Adipose tissue (tissue), 3 donors: ENCODE measurements at places on chromosomes 6 and 20. TPM values are rescaled to one million over a fixed set of nuclear protein-coding genes. Genes with fewer than 3 reads are reported as not detected.

The LCA5 gene
- 1.3 TPM for polyA plus RNA-seq

The CRISP2 gene
- polyA plus RNA-seq: not detected

The CPNE1 gene
- 146 TPM for polyA plus RNA-seq

The ITCH gene
- 8.3 TPM for polyA plus RNA-seq

The CTAGE9 gene
- 0.02 TPM for polyA plus RNA-seq

The C20orf144 gene
- 0.05 TPM for polyA plus RNA-seq

The ZC2HC1B gene
- not detected for polyA plus RNA-seq

The CDKAL1 gene
- 3.6 TPM for polyA plus RNA-seq

The PLA2G7 gene
- polyA plus RNA-seq: 0.74 TPM

The JPH2 gene
- 3.0 TPM for polyA plus RNA-seq

The SIRPA gene
- 36.2 TPM for polyA plus RNA-seq

The ZNF334 gene
- 2.3 TPM for polyA plus RNA-seq

The CLPSL1 gene
- polyA plus RNA-seq: not detected

The MMP24 gene
- polyA plus RNA-seq: 0.45 TPM

The HDGFL1 gene
- polyA plus RNA-seq: not detected

The BMP6 gene
- polyA plus RNA-seq: 3.1 TPM

The TLDC2 gene
- 0.10 TPM for polyA plus RNA-seq

The GUCA1A gene
- polyA plus RNA-seq: not detected

The PPP1R16B gene
- polyA plus RNA-seq: 6.8 TPM

The EPPIN gene
- not detected for polyA plus RNA-seq

The HSPA1L gene
- polyA plus RNA-seq: 1.0 TPM

The SMLR1 gene
- polyA plus RNA-seq: 0.07 TPM

The GNAS gene
- polyA plus RNA-seq: 949 TPM

The UBE2J1 gene
- polyA plus RNA-seq: 37.5 TPM

The HLA-DOA gene
- 3.3 TPM for polyA plus RNA-seq

The TINAG gene
- polyA plus RNA-seq: not detected

The HLA-DQA1 gene
- 47.9 TPM for polyA plus RNA-seq

The C20orf202 gene
- polyA plus RNA-seq: not detected

The APCDD1L gene
- 0.39 TPM for polyA plus RNA-seq

The SAMD3 gene
- polyA plus RNA-seq: 0.49 TPM

The MROH8 gene
- 3.6 TPM for polyA plus RNA-seq

The RSPH9 gene
- polyA plus RNA-seq: 0.22 TPM

The RIPOR2 gene
- polyA plus RNA-seq: 7.5 TPM

The IMPG1 gene
- 0.13 TPM for polyA plus RNA-seq

The NKAPL gene
- 3.0 TPM for polyA plus RNA-seq

The ZNF831 gene
- 0.22 TPM for polyA plus RNA-seq

The LHFPL5 gene
- polyA plus RNA-seq: not detected

The NDUFAF5 gene
- polyA plus RNA-seq: 16.0 TPM

The MCCD1 gene
- polyA plus RNA-seq: not detected

The THEMIS gene
- polyA plus RNA-seq: not detected

The IRF4 gene
- 1.3 TPM for polyA plus RNA-seq

The BPIFA1 gene
- polyA plus RNA-seq: not detected

The DEFB124 gene
- 0.20 TPM for polyA plus RNA-seq

The NOTCH4 gene
- polyA plus RNA-seq: 11.7 TPM

The AVP gene
- polyA plus RNA-seq: not detected

The HLA-DQB1 gene
- 43.3 TPM for polyA plus RNA-seq

The TUBB1 gene
- polyA plus RNA-seq: 0.10 TPM

The ARMC12 gene
- polyA plus RNA-seq: 0.56 TPM

The MYH7B gene
- 0.30 TPM for polyA plus RNA-seq

The MAS1 gene
- not detected for polyA plus RNA-seq

The PSORS1C2 gene
- not detected for polyA plus RNA-seq

The HLA-DOB gene
- 0.58 TPM for polyA plus RNA-seq

The BPIFB1 gene
- polyA plus RNA-seq: 0.39 TPM

The TP53TG5 gene
- 0.04 TPM for polyA plus RNA-seq

The CDH4 gene
- polyA plus RNA-seq: 0.11 TPM

The SESN1 gene
- polyA plus RNA-seq: 61.6 TPM

The TDRD6 gene
- 0.07 TPM for polyA plus RNA-seq

The FOXF2 gene
- polyA plus RNA-seq: 2.1 TPM

The CD93 gene
- polyA plus RNA-seq: 76.0 TPM
